Suprapubic skin (tissue), 4 donors: ENCODE measurements at places on chromosomes 5 and 9.

- no peak for DNase-seq
These were observed 197.1 kb upstream of the NR3C1 start for GRCh38 chr5:143600396-143601075.

DNA sequence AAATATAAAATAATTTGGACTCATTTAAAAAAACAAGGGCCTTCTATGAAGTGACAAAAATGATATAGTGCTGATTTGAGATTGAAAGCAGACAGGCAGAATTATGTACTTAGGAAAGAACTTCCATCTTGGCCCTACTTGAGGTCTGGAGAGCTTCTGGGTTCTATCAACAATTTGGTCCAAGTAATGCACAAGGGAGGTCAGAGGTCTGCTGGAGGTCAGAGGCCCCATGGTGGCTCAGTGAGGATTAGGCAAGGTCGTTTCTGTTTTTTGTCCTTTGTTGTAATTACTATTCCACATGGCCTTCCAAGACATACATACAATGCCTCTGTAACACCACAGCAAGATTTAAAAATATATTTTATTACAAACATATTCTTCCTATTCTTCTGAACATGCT lies 37.2 kb downstream of the NUDT12 start:
- DNase-seq, result no peak

DNA sequence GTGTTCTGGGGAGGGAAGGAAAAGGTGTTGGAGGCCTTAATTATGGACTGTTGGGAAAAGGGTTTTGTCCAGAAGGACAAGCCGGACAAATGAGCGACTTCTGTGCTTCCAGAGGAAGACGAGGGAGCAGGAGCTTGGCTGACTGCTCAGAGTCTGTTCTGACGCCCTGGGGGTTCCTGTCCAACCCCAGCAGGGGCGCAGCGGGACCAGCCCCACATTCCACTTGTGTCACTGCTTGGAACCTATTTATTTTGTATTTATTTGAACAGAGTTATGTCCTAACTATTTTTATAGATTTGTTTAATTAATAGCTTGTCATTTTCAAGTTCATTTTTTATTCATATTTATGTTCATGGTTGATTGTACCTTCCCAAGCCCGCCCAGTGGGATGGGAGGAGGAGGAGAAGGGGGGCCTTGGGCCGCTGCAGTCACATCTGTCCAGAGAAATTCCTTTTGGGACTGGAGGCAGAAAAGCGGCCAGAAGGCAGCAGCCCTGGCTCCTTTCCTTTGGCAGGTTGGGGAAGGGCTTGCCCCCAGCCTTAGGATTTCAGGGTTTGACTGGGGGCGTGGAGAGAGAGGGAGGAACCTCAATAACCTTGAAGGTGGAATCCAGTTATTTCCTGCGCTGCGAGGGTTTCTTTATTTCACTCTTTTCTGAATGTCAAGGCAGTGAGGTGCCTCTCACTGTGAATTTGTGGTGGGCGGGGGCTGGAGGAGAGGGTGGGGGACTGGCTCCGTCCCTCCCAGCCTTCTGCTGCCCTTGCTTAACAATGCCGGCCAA lies 19.1 kb downstream of the PTGES2 start:
- DNase-seq, result no peak

DNA sequence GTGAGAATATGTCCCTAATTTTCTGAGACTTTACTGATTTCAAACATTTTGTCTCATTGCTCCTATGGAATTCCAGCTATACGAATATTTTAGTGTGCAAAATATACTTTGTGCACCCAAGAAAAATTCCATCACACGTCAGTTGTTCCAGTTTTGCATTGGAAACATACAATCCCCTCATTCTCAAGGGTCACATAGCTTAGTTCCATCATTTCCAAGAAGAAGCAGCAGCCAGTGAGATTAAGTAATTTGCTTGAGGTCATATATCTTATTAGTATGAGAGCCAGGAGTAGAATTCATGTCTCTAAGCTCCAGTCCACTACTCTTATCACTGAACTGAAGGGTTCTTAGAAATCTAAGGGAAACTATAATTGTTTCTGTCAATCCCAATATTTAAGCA lies 746.7 kb upstream of the C9orf72 start:
- DNase-seq, result no peak

GRCh38 chr5:86974955-86975354 lies 292.7 kb upstream of the RASA1 start:
- DNase-seq, result no peak

DNA sequence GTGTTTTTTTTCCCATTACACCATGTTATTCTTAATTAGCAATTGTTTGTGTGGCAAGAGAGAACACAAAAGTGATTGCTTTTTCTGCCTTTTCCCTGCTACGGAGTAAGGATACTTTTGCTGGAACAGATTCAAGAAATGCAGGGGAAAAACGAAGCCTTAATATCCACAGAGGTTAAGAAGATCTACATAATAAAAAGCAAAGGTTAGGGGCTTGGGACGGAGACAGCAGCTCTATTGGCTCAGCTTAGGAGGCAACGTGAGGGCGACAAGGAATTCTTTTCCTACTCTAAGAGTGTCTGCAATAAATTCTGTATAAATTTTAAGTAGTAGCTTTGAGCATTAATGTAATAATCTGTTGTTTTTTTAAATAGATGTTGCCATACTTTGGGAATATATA lies 693.3 kb downstream of the DTWD2 start:
- no peak for DNase-seq

- DNase-seq, result no peak
These were observed 29.9 kb downstream of the TNFSF15 start for GRCh38 chr9:114775981-114776380.

GRCh38 chr5:129541648-129542251 lies 81.7 kb downstream of the ADAMTS19 start:
- DNase-seq, result no peak

DNA sequence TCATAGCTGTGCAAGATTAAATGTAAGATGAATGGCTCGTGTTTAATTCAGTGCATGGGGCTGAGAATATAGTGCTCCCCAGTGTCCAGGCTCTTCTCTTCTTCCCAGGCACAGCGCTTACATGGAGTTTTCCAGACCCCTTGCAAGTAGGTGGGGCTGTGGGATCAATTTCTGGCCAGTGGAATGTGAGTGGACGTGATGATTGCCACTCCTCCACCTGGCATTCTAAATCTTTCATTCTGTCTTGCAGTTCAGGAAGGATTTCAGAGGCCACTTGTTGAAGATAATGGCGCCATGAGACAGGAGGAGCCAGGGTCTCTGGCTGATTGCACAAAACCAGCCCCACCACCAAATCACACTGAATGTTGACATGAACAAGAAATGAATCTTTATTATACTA lies 7.2 kb upstream of the PIP5K1B start:
- DNase-seq, result no peak

DNA sequence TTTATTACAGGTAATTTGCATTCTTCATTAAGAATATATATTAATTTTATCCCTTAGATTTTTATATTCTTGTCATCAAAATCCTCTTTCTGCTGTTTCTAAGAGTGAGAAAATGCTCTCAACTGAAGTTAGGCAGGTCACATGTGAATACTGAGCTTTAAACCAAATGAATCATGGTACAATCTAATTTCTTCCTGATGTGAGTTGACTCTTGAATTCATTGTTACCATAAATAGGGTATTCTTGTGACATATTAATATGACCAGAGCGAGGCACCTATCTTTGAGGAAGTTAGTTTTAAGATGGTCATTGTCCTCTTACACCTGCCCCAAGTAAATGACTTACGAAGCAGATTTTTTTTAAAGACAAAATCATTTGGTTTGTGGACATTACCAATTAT lies 17.4 kb downstream of the C9orf85 start:
- DNase-seq, result no peak

DNA sequence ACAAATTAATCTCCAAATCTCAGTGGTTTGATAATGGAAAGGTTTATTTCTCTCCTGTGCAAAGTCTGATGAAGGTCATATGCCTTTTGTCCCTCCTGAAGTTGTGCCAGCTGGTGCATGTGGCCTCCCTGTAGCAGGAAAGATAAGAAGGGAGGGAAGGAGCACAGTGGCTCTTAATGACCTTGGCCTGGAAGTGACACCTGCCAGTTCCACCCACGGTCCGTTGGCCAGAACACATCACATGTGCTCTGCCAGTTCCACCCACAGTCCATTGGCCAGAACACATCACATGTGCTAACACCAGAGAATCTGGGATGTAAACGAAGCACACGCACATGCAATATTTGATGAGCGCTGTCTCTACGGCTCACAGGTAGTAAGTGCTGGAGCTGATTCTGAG lies 130.9 kb downstream of the DOCK2 start:
- no peak for DNase-seq

- no peak for DNase-seq
These were observed 1.5 kb downstream of the SH3GLB2 start for GRCh38 chr9:129026442-129027223.

GRCh38 chr9:123725389-123725788 lies 204.5 kb downstream of the DENND1A start:
- no peak for DNase-seq

GRCh38 chr9:124810663-124811355 lies 33.9 kb downstream of the OLFML2A start:
- no peak for DNase-seq

GRCh38 chr5:133569347-133569746 lies 43.0 kb downstream of the FSTL4 start:
- no peak for DNase-seq
